ENCODE measurements at places on chromosomes 5 and 9. TPM values are rescaled to one million over a fixed set of nuclear protein-coding genes. Genes with fewer than 3 reads are reported as not detected.

The OXCT1 gene
- total RNA-seq: 20.9 TPM

The TSSK1B gene
- not detected for total RNA-seq

The AJM1 gene
- 1.4 TPM for total RNA-seq

The IL5 gene
- total RNA-seq: not detected

The FNBP1 gene
- 52.8 TPM for total RNA-seq

The QRFP gene
- not detected for total RNA-seq

The IFNB1 gene
- not detected for total RNA-seq

The ADAMTS16 gene
- total RNA-seq: 9.6 TPM

The IFNK gene
- not detected for total RNA-seq

The PDE6A gene
- 0.45 TPM for total RNA-seq

The CDH18 gene
- total RNA-seq: not detected

DNA sequence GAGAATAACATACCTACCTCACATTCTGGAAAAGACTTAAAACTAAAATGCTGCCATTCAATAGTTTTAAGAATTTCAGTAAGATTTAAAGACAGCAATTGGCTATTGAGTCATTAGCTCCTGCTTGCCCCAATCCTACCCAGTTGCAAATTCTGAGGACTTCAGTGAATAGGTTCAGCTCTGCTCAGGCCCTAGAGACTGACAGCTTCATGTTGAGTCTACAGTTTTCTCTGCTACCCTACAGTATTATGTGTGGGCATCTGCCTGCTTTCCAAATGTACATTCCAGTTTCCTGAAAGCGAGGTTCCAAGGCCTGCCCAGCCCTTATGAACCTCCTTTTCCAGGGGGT lies 61.5 kb downstream of the ARSB start:
- no peak for DNase-seq

DNA sequence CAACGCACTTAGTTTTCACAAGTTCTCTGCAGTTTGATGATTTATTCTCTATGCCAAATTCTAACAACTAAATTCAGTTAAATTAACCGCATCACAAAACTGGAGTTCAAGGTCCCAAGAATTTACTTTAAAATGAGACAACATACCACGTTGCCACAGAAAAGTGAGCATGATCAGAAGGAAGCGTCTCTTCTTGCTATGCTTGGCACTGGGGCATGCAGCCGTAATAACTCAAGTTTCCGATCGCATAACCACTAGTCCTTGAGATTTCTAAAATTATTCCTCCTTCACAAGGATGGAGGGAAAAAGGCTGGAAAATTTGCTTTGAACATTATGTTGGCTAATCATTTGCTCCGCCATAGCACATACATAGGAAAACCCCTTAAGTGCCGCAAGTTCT lies 13.9 kb downstream of the NFIB start:
- DNase-seq: no peak

DNA sequence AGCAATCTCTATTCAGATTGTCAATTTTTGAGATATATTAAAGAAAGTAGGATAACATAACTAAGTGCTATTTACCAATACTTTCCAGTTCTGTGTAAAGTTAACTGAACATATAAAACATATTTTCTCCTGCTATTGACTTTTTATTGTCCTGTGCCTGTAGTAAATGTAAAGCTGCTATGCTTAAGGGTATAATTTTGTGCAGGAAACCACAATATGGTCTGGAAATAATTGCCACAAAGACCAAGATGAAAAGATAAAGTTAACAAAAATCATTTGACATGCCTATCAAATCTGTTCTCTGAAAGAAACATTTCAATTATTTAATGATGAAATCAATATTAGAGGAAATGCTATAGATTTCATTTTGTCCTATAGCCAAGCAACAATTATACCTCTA lies 121.3 kb downstream of the FGF10 start:
- DNase-seq: no peak

GRCh38 chr5:2805080-2805479 lies 53.6 kb upstream of the IRX2 start:
- DNase-seq: no peak

DNA sequence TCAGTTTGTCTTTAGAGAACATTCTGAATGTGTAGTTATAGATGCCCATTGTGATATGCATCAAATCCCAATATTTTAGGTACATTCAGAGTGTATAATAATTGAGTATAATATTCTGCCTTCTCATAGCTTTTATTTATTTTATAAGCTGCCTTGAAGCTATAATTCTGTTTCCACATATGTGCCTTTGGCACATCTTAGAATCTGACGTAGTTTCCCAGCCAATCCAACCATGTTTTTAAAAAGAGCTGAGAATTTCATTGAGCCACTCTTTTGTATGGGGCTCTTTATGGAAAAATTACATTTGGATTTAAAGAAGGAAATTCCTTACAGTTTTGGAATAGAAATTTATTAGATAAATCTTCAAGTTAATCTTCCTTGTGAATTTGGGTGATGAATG lies 65.4 kb downstream of the ADCY2 start:
- no peak for DNase-seq

GRCh38 chr9:114612272-114612923 lies 1.3 kb downstream of the TMEM268 start:
- no peak for DNase-seq

DNA sequence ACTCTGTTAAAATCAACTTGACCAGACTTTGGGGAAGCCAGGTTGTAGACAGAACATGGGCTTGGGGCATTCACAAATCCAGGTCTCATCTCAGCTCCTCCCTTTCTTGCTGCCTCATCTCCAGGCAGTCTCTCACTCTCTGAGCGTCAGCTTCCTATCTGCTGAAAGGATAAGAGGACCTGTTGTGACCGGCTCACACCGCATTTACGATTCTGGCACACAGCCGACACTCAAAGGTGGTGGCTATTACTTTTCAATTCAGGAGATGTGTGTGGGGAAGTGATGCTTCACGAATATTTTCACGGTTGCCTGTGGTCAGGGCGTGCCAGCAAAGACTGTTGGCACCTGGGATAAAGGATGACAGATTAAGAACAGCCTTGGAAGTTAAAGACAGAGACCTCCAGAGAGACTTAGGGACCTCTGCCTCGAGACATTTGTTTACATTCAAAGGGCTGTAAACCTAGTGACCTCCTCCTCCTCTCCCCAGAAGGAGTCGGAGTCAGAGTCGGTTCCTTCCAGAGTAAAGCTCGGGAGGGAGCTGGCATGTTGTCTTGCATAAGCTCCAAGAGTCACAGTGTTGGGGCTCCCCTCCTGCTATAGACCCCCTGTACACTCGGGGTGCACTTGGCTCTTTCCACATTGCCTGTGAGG lies 83.2 kb downstream of the AK8 start:
- DNase-seq: no peak

DNA sequence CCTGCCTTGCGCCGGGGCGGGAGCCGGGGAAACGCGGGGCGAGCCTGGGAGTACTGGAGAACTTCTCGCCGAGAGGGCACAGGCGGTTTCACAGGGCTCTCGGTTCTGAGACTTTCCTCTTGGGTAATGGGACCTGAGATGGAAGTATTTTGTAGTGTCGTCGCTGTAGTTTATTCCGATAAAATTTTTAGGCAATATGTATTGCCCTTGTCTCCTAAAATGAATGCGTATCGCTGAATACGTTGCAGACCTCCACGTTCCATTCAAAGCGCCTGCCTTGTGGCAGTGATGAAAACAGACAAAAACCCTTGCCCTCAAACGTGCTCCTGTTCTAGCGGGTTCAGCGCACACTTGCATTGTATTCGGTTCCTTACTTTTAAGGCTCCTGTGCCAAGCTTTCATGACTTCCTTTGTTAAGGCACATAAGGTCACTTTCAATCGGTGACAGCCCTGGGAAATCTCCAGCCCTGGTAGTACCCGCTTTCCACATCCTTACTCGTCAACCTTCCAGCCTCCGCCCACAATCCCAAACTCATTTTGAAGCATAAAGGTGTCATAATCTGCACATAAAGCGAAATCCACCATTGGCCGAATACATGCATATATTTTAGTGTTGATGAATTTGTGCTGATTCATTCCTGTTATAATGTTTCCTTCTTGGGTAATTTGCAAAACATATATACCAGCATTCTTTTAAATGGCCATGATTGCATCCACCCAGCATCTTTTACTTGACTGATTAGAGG lies 694 bp downstream of the RMI1 start:
- DNase-seq: no peak

GRCh38 chr9:132716007-132716406 lies 45.7 kb downstream of the GTF3C4 start:
- no peak for DNase-seq

DNA sequence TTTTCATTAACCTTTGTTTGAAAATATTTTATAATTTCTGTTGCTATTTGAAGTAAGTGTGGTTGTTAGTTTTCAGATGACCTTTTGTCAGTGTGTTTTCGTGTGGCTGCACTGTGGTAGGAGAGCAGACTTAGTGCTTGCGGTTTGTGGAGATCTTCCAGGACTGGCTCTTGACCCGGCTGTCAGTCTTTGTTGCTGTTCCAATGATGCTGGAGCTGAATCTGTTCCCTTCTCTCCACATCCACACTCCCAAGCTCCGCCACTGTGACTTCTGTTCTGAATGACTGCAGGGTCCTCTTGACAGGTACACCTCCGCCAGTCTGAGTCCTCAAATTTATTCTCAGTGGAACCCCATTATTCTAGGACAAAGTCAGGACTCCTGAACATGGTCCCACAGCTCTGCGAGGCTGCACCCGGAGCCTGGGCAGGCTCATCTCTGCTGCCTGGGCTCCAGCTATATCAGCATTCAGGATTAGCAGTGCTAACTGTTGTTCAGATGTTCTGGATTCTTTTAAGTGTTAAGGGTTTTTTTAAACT lies 126.0 kb downstream of the WNK2 start:
- DNase-seq: no peak

- DNase-seq: no peak
Observed at GRCh38 chr9:83355024-83355444, 183.2 kb downstream of the FRMD3 start.

DNA sequence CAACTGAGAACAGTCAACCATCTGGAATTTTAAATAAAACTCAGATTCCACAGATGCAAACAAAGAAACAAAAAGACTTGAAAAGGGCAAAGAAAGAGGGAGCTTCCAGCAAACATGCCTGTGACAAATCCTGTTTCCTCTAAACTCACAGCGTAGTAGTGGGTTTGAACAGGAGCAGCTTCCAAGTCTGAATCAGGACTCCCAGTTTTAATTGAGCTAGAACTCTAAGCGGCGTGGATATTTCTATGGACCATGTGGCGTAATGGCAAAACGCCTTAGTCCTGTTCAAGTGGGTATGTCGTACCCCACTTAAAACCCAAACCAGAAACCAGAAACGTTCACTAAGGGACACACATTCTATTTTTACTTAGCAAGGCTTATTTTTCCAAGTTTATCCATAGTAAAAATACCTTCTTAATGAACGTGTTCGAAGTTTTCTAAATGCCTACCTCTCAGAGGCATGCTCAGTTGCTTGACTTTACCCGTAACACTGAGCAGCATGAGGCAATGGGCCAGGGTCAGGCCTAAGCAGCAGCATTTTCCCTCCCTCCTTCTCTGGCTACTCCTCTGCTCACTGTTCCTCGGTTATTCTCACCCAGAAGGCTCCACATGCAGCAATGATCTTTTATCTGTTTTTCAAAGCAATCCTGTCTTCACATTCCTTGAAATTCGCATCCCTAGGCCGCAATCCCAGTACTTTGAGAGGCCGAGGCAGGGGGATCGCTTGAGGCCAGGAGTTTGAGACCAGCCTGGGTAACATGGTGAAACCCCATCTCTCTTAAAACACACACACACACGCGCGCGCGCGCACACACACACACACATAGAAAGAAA lies 77.9 kb downstream of the FNBP1 start:
- peak; percentile 68 for DNase-seq

DNA sequence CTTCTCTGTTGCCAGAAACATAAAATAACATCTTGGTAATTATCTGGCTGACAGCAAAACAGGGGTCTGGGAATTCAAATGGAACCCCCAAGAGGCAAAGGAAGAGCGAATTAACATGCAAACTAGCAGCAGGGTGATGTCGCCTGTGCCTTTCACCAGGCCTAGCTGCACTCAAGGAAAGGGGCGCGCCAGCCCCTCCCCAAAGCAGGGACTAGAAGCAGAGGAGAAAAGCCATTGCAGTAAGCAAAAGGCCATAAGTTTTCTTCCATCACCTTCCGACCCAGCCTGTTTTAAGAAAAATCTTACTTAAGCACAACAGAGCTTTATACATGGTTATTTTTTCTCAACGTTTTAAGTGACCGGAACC lies 539 bp downstream of the POC5 start:
- no peak for DNase-seq

DNA sequence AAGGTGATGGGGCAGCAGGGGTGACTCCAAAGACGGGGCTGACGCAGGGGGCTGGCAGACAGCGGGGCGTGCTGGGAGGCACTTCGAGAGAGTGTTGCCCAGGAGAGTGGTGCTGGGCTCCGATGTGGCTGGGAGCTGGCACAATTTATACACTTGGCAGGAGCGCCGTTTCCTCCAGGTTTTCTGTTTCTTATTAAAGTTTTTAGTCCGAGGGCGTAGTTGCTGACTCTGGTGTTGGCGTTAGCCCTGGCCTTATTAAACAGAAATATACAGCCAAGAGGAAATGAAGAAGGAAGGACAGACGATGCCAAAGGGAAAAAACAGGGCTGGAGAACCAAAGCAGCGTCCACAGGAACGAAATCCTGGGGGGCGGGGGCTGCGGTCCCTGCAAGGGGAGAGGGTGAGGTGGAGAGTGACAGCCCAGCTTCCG lies 139.6 kb upstream of the PHYKPL start:
- DNase-seq: no peak

DNA sequence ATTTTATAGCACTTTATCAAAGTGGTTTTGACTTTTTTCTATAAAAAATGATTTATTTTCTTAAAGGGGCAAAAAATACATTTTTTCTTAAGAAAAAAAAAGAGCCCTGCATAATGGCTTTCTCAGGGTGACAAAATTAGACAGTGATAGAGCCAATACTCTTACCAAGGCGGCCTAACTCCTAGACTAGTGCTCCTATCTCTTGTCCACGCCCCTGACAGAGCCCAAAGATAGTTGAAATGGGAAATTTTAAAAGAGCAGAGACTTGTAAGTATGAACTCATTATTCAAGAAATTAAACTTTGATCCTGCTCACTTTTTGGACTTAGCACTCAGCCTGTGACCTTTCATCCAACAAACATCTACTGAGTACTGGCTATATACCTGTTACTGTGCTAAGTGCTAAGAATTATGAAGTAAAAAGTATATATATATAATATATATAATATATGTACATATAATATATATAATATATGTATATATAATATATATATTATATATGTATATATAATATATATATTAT lies 1.2 kb downstream of the INVS start:
- DNase-seq: no peak

- no peak for DNase-seq
Observed at GRCh38 chr9:12846035-12846434, 71.2 kb downstream of the LURAP1L start.

- DNase-seq: no peak
Observed at GRCh38 chr9:124594673-124595072, 87.5 kb upstream of the NR5A1 start.

- no peak for DNase-seq
Observed at GRCh38 chr5:136062366-136063274, 33.8 kb downstream of the TGFBI start.

- no peak for DNase-seq
Observed at GRCh38 chr5:62334082-62334481, 28.1 kb downstream of the KIF2A start.

DNA sequence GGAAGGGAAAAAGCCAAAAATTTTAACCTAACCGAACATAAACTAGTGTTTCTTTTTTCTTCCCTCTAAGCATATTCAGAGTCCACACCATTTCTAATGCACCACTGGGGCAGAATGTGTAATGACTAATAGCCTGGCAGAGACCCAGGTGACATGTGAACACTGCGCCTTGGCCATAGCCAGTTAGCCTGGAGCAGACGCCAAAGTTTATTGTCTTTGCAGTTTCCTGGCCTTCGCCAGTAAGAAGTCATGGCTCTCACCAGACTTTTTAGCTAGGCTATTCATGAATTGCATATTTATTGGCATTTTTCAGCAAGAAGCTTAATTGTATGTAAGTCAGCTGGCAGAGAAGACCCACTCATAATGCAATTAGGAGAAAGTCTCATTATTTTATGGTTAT lies 182.8 kb upstream of the SLC27A6 start:
- DNase-seq: no peak

Measured in ovary (tissue), 10 donors.